ENCODE measurements at places on chromosomes 5 and 9. TPM values are rescaled to one million over a fixed set of nuclear protein-coding genes. Genes with fewer than 3 reads are reported as not detected.

The PCDHGA4 gene
- polyA plus RNA-seq: 2.4 TPM

The CWC27 gene
- polyA plus RNA-seq: 46.9 TPM

The KCNV2 gene
- polyA plus RNA-seq: 0.07 TPM

The ADAMTSL1 gene
- 19.0 TPM for polyA plus RNA-seq

The RCL1 gene
- polyA plus RNA-seq: 18.3 TPM

The ZNF300 gene
- polyA plus RNA-seq: 32.5 TPM

The RASEF gene
- 8.8 TPM for polyA plus RNA-seq

The SLC4A9 gene
- polyA plus RNA-seq: 51.1 TPM

The HINT2 gene
- 57.4 TPM for polyA plus RNA-seq

The EXOC3 gene
- polyA plus RNA-seq: 43.2 TPM

The GDNF gene
- 103 TPM for polyA plus RNA-seq

The HTR4 gene
- polyA plus RNA-seq: 0.16 TPM

The FBXO10 gene
- polyA plus RNA-seq: 12.7 TPM

The PARP8 gene
- 14.6 TPM for polyA plus RNA-seq

The WDR38 gene
- 0.60 TPM for polyA plus RNA-seq

The CAVIN4 gene
- 3.3 TPM for polyA plus RNA-seq

The OLFM1 gene
- polyA plus RNA-seq: 3.6 TPM

The LCN2 gene
- polyA plus RNA-seq: 0.80 TPM

The PCDHB16 gene
- 5.8 TPM for polyA plus RNA-seq

The INSYN2B gene
- 2.3 TPM for polyA plus RNA-seq

The LRRC70 gene
- 7.8 TPM for polyA plus RNA-seq

The C9orf153 gene
- 0.21 TPM for polyA plus RNA-seq

The OGN gene
- polyA plus RNA-seq: 122 TPM

The COQ4 gene
- polyA plus RNA-seq: 92.2 TPM

The IL5 gene
- not detected for polyA plus RNA-seq

The FCN2 gene
- 0.33 TPM for polyA plus RNA-seq

The FLT4 gene
- 32.5 TPM for polyA plus RNA-seq

All from left renal pelvis (tissue), 4 donors.